ENCODE measurements at places on chromosomes 1 and 21. TPM values are rescaled to one million over a fixed set of nuclear protein-coding genes. Genes with fewer than 3 reads are reported as not detected.
A peak's percentile ranks its signal among the peaks of the same experiment; 100 is the strongest.

GRCh38 chr1:223700942-223701637 is 11.2 kb upstream of the CAPN2 start:
- DNase-seq = peak; percentile 39

DNA sequence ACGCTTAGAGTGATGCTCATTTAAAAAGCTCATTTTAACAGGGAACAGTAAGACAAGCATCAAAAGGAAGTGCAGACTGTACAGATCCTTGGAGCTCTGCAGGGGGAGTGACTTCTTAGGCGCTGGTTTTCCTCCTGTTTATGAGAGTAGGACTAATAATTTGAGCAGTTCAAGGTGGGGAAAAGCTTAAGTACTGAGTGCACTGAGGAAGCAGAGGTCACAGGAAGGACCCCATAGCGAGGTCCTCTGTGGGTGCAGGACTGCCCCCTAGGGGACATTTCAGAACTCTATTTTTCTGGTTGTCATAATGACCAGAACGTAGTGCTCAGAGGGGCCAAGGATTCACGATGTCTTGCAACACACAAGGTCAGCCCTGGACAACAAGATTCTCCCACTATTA is 112.1 kb downstream of the HLCS start:
- peak; percentile 24 for DNase-seq

- no peak for DNase-seq
Measured at GRCh38 chr1:83691953-83692500, 306.9 kb downstream of the TTLL7 start.

DNA sequence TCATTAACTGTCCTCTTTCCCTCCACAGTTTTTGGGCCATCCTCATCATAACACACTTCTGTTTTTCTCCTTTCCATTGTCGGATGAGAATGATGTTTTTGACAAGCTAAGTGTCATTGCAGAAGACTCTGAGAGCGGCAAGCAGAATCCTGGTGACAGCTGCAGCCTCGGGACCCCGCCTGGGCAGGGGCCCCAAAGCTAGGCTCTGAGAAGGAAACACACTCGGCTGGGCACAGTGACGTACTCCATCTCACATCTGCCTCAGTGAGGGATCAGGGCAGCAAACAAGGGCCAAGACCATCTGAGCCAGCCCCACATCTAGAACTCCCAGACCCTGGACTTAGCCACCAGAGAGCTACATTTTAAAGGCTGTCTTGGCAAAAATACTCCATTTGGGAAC is 28.6 kb upstream of the IFNAR1 start:
- no peak for DNase-seq

GRCh38 chr1:111955755-111956154 is 33.7 kb downstream of the KCND3 start:
- no peak for DNase-seq

The RIMS3 gene
- 0.42 TPM for polyA plus RNA-seq

- no peak for DNase-seq
Measured at GRCh38 chr1:174123843-174124242, 35.5 kb upstream of the RABGAP1L start.

DNA sequence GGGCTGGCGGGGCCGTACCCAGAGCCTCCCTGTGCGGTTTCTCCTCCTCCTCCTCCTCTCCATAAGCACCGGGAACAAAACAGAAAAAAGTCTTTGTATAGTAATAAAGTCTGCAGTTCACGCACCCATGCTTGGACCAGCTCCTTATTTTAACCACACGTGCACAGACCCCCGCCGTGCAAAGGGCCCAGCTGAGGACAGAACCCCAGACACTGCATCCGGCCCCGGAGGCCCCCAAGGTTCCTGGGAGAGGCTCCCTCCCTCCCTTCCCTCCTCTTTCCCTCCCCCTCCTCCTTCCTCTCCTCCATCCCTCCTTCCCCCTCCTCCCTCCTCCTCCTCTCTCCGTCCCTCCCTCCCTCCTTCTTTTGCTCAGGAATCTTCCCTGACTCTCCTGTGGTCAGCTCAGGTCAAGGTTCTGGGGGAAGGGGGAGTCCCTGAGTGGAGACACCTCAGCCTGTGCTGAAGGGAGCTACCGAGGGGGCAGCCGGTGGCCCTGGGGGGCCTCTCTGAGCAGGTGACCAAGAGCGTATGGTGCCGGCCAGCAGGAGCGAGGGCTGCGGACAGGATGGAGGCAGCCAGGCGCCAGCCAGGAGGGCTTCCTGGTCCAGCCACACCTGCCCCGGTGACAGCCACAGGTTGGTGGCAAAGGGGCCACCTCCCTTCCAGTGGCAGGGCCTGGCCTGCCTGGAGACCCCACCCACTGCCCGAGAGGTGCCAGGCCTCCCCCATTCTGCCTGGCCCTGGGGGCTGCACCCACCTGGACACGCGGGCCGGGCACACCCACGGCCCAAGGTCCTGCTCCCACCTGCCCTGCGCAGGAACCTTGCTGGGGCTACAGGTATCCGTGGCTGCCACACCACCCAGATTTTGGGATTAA is 3.2 kb upstream of the TTLL10 start:
- DNase-seq = no peak

GRCh38 chr21:41674402-41674801 is 92.5 kb downstream of the RIPK4 start:
- no peak for DNase-seq

- peak; percentile 66 for DNase-seq
Measured at GRCh38 chr1:31672986-31673385, 28.3 kb upstream of the PEF1 start.

The RNU1-3 gene
- polyA plus RNA-seq = not detected

The CLCA4 gene
- polyA plus RNA-seq = 0.69 TPM

GRCh38 chr1:99685516-99686180 is 39.7 kb downstream of the PALMD start:
- DNase-seq = peak; percentile 88

GRCh38 chr1:61740751-61741700 is 1.3 kb upstream of the PATJ start:
- no peak for DNase-seq

- DNase-seq = peak; percentile 69
Measured at GRCh38 chr1:172399756-172400721, 20.4 kb upstream of the C1orf105 start.

DNA sequence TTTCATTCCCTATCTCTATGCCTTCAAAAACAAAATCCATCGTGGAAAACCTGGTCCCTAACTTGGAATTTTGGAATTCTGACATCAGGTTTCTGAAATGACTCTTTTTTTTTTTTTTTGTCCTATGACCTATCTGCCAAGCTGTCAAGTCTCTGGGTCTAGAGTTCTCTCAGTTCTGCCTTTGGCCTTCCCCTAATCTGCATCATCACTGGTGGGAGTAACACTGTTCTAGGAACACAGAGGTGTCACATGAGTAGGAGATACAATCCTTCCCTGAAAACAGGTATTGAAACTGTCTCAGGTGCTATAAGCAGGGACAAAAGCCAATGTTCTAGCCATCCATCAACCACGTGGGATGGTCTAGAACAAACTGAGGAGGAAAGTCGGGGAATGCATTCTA is 142.0 kb upstream of the ATP1B1 start:
- DNase-seq = no peak

- peak; percentile 88 for DNase-seq
Measured at GRCh38 chr1:112618721-112619517, at the start of gene ST7L. TSS of gene ST7L (minus strand) at chr1:112619141. CDS start at chr1:112619113, 28 bp downstream.

The EPHA8 gene
- not detected for polyA plus RNA-seq

- no peak for DNase-seq
Measured at GRCh38 chr1:118486199-118486598, 301.2 kb upstream of the SPAG17 start.

The GFI1 gene
- polyA plus RNA-seq = 0.30 TPM

DNA sequence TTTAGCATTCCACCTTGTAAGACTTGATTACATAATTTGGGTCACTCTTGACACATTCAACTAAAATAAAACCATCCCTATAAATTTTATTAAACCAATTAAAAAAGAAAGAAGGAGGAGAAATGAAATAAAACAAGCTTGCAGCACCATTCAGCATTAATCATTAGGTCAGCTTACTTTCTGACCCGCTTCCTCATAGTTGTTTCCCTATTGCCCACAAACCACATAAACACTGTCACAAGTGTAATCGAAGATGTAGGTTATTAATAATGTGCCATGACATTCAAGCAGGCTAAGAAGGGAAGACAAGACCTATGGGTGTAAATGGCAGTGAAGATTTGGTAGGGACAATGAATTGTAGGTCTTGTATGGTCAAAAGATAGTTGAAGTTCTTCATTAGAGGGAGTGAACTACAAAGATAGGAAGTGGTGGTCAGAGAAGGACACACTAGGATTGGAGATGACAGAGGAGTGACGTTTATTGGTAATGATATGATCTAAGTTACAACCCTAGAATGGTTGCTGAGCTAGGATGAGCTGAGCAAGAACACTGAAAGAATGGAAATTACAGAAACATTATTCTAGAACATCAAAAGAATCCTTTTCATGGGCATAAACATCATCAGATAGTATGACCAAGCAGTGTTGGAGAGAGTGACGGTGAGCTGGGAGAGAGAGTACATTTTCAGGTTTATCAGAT is 231.5 kb downstream of the KCNT2 start:
- no peak for DNase-seq

- DNase-seq = peak; percentile 26
Measured at GRCh38 chr1:231106347-231106746, 55.5 kb upstream of the TRIM67 start.

- DNase-seq = no peak
Measured at GRCh38 chr1:212615201-212615470, 6.6 kb downstream of the ATF3 start.

All from muscle of back (tissue), 13 donors.